ENCODE measurements at places on chromosomes 2 and 18.

GRCh38 chr2:190379249-190379964 is 28.7 kb upstream of the MFSD6 start:
- DNase-seq: no peak

DNA sequence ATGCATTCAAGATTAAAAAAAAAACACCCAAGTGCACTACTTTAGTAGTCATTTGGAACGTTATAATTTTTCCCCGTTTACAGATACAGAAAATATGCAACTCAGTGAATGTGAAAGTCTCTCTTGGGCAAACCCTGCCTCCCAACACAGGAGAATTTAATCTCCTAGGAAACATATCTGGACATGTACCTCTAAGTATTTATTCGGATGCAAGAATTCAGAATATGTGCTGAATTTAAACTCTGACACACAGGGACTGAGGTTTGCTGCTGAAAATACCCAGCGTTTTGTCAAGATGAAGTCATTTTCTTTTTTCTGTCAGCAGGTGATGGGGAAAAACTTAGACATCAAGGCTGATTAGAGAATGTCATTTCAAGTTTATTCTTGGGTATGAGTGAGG is 105.4 kb downstream of the ACKR3 start:
- DNase-seq: no peak

- DNase-seq: no peak
These were observed 17.8 kb downstream of the RFTN2 start for GRCh38 chr2:197657562-197657961.

GRCh38 chr2:186848873-186849578 is at the start of gene ZSWIM2:
Gene ZSWIM2 (minus strand): TSS chr2:186849170. CDS start chr2:186849130, 40 bp downstream.
- no peak for DNase-seq

- no peak for DNase-seq
These were observed 41.9 kb upstream of the SETBP1 start for GRCh38 chr18:44638811-44639210.

GRCh38 chr2:196533772-196534397 is 105.6 kb upstream of the CCDC150 start:
- no peak for DNase-seq

GRCh38 chr18:13376298-13376840 is 157.8 kb downstream of the LDLRAD4 start:
- no peak for DNase-seq

GRCh38 chr18:76765649-76766048 is 56.7 kb upstream of the ZNF236 start:
- no peak for DNase-seq

- DNase-seq: no peak
These were observed 43.6 kb downstream of the UGGT1 start for GRCh38 chr2:128134573-128134972.

GRCh38 chr18:79476918-79477571 is 81.3 kb downstream of the NFATC1 start:
- DNase-seq: no peak

DNA sequence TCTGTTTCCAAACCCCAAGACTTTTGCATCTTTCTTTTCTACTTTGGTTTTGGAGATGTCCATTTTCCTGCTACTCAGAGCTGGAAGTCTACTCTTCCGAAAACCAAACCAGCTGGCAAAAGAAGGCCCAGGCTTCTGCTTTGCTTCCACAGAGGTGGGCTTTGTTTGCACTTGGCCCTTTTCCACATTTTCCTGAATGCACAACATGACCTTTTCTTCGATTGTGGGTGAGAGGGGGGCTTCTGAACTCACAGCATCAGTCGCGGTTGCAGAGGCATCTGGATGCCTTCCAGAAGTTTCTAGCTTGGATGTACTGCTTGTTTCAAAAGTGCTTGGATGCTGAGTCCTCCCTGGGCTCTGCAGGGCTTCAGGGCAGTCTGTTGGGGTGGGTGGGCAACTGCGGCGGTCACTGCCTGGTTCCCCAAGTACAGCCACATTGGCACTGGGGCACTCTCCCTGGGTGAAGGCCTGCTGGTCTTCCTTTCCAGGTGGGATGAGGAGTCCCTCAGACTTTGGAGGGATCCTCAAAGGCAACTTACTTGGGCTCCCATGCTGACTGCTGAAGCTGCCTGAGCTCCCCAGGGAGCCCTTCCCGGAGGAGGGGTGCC is 112.3 kb upstream of the LYPD1 start:
- DNase-seq: no peak

- DNase-seq: no peak
These were observed 5.5 kb upstream of the ARL4C start for GRCh38 chr2:234502285-234502918.

DNA sequence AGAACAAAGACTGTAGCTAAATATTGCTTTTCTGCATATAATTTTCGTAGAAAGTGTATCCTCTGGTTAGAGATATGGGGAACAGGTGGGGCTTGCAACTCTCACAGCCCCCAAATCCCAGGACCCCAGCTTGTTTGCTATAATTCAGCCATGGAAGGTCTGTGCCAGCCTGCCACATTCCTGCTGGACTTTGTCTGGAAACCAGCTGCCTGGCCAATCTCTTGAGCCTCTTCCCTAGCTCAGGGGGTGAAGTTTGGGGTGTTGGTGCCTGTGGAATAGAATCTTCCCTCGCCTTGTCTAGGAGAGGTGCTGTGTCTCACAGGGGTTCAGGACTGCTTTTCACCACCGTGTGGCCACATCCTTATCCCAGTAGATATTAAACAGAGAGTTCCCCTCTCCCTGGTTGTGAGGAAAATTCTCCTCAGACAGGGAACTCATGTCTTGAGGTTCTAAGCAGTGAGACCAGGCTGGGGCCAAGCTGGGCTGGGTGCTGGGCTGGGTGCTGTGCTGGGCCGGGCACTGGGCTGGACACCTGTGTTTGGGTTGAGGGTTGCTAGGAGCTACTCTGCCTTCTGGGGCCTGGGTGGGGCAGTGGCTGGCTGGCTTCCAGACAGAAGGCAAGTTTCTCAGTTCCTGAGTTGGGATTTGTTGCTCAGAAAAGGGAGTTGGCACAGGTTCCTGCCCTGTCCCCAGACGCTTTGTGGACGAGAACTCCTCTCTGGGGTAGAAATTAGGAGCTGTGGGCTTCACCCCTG is 12.3 kb downstream of the TOGARAM2 start:
- DNase-seq: no peak

- DNase-seq: no peak
These were observed 40.8 kb downstream of the MTERF4 start for GRCh38 chr2:241061275-241061674.

DNA sequence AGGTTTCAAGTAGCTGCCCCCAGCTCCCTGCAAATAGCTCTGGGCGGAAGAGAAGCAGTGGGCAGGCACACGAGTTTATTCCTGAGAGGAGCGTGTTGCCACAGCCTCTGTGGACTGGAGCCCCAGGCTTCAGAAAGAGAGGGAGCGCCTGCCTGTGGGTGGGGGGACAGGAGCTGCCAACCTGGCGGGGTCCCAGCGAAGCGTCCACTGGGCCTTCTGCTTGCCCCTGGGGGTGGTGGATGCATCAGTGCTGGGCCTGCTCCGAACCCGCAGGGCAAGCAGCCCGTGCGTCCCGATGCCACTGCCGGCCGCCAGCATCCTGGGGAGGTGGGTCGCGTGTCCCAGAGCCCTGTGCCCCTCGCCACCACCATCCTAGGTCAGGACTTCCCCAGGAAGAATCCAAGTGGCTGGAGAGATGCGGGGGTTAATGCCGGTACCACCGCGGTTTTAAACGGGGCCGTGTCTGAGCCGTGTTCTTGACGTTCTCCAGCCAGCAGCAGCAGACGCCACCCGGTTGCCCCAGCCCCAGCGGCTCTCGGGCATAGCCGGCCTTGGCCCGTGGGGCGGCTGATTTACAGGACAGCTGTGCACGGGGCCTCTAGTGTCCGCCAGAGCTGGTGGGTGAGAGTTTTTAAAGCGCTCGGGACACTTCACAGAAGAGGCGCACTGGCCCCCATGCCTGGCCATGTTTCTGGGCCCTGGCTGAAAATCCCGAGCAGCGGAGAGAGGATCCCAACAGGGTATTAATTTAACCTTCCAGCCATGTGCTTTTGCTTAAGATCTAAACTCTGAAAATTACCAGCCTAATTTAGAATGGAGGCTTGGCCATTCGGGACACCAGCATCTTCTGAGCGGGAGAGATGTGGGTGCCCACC is 84.7 kb downstream of the NFATC1 start:
- DNase-seq: no peak

- DNase-seq: no peak
These were observed 5.3 kb downstream of the TET3 start for GRCh38 chr2:73989972-73990371.

DNA sequence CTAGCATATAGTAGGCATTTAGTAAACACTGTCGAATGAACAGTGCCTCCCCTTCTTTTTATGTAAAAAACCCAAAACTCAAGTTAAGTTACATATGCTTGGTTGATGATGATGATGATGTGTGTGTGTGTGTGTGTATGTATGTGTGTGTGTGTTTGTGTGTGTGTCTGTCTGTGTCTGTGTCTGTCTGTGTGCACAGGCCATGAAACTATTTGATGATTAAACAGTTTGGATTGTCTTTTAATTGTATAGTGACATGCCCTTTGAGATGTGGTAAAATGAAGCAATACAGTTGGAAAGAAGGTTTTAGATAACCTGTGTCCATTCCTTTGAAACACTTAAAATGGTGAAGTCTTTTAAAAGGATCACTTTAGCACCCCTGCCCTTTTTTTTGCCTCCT is 105.6 kb downstream of the MAP4K4 start:
- no peak for DNase-seq

DNA sequence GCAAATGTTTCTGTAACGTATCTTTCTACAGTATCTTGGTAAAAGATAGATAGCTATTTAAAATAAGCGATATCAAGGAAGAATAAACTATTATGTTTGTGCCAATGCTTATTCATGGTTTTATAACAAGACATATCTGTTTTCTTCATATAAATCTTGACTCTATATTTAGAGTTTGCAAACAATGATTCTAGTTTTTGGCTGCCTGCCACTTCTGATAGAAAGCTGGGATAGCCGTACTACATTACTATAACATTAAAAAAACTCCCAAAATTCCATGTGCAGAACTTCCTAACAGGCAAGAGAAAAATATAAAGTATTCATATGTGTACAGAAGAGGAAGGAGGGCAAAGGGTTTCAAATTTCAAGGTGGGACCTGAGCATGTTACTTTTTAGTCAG is 985.0 kb downstream of the BCL11A start:
- no peak for DNase-seq

DNA sequence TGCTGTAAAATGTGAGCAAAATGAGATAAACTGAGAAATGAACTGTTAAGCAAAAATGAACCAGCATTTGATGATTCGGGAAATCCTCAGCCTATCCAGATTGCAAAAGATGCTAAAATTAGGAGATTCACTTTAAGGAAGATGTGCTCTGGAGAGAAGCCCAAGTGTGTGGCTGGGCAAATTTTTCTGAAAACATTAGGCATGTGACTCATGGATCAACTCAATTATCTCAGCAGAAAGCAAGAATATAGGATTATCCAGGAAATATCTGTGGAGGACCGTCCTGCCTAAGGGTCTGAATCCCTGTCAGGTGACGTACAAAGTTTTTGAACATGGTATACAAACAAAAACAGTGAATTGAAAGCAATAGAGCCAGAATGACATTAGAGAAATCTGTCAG is 1268.3 kb upstream of the TMEFF2 start:
- no peak for DNase-seq

DNA sequence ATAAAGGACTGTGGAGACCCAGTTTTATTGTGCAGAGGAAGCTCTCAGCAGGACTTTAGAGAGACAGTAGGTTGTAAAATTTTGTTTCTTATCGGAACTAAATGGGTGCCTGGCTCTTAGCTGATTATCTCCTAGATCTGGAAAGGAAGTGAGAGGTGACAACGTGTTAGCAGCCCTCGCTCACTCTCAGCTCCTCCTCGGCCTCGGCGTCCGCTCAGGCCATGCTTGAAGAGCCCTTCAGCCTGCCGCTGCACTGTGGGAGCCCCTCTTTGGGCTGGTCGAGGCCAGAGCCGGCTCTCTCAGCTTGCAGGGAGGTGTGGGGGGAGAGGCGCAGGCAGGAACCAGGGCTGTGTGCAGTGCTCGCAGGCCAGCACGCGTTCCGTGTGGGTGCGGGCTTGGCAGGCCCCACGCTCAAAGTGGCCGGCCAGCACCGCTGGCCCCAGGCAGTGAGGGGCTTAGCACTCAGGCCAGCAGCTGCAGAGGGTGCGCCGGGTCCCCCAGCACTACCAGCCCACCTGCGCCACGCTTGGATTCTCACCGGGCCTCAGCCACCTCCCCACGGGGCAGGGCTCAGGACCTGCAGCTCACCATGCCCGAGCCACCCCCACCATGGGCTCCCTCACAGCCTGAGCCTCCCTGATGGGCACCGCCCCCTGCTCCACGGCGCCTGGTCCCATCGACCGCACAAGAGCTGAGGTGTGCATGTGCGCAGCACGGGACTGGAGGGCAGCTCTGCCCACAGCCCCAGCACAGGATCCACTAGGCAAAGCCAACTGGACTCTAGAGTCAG is 4.6 kb upstream of the MFF start:
- no peak for DNase-seq

DNA sequence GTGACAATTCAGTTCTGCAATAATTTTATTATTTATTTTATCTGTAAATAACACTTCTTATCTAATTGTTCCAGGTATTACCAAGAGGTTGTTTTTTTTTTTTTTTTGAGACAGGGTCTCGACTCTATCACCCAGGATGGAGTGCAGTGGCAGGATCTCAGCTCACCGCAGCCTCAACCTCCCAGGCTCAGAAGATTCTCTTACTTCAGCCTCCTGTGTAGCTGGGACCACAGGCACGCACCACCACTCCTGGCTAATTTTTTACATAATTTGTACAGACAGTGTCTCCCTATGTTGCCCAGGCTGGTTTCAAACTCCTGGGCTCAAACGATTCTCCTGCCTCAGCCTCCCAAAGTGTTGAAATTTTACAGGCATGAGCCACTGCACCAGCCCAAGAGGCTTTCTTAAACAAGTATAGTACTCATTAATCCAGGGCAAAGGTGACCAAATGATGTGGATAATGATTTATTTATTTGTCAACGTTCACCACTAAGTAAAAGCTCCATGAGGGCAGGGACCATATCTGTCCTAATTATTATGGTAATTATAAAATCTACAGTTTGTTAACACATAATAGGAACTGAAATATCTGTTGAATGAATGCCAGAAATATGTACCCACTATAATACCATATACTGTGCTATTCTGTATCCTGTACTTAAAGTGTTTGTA is 12.0 kb downstream of the STK17B start:
- no peak for DNase-seq

- no peak for DNase-seq
These were observed 53.5 kb upstream of the MAPK4 start for GRCh38 chr18:50506362-50506761.

All from stimulated activated CD8-positive, alpha-beta memory T cell treated with anti-CD3 and anti-CD28 coated beads, Interleukin-2, amount 100 ng/mL, for 1 hour (primary cell).